ENCODE measurements at places on chromosomes 6 and 20.

- DNase-seq = no peak
These were observed 21.5 kb downstream of the ZNF337 start for GRCh38 chr20:25675161-25675560.

DNA sequence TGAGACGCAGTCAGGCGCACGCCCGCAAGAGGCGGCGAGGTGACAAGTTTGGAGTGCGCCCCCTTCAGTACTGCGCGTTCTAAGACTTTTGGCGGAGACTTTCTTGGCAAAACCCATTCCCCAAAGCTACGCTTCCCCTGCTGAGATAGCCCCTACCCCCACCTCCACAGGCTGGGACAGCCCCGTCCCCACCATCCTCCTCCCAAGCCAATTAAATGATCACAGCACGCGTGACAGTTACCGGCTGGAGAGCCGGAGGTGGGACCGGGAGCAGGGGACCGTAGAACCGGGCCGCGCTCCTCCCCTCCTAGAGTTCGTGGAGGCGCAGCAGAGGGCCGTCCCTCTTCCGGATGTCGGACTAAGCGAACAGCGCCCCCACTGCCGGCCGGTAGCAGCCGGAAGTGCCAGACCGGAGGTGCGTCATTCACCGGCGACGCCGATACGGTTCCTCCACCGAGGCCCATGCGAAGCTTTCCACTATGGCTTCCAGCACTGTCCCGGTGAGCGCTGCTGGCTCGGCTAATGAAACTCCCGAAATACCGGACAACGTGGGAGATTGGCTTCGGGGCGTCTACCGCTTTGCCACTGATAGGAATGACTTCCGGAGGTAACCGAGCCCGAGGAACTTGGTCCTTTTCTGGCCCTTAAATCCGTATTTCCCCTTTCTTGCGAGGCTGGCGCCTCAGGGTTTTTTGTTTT is at the start of gene TOMM6:
TOMM6 (plus strand) TSS at position 476 of the 699 bp plus-strand sequence; CDS start at position 480, 4 bp downstream.
- DNase-seq = peak; percentile 97

DNA sequence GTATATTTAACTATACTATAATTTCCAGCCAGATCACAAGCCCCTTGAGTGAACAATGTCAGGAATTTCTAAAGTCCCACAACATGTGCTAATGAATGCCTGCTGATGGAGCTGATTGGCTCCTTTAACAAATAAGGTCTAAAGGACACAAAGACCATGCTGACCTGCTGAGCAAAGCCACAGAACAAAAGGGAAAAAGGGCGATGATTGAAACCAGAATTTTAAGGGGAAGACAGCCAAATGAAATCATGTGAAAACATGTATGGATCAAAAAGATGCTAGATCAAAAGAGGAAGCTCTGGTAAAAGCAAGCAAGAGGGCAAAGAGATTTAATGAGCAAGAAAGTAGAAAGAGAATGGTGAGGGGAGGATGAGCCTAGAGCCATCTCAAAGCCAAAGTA is 105.6 kb downstream of the DCDC2 start:
- DNase-seq = no peak

GRCh38 chr20:59987135-59987534 is 28.9 kb downstream of the CDH26 start:
- no peak for DNase-seq

- DNase-seq = no peak
These were observed 9.0 kb downstream of the MRAP2 start for GRCh38 chr6:84042603-84043002.
